CD8-positive, alpha-beta memory T cell (primary cell): ENCODE measurements at places on chromosomes 16 and 17. TPM values are rescaled to one million over a fixed set of nuclear protein-coding genes. Genes with fewer than 3 reads are reported as not detected.

- H3K36me3 ChIP-seq, result no peaks in the 10 kb centered on the region
- DNase-seq, result no peak
- no peak overlapping the region for H3K27ac ChIP-seq
- H3K4me3 ChIP-seq, result no peak overlapping the region
- H3K27me3 ChIP-seq, result peaks cover 10% of the 10 kb centered on the region
- H3K4me1 ChIP-seq, result no peaks in the 10 kb centered on the region
Observed at GRCh38 chr17:48799069-48799723, 17.8 kb downstream of the TTLL6 start.

TIMP2 gene
- total RNA-seq, result 1.6 TPM

CCNF gene
- total RNA-seq, result 30.8 TPM

TRIM72 gene
- not detected for total RNA-seq

- no peaks in the 10 kb centered on the region for H3K4me1 ChIP-seq
- H3K27ac ChIP-seq, result no peak overlapping the region
- no peak overlapping the region for H3K4me3 ChIP-seq
- no peaks in the 10 kb centered on the region for H3K36me3 ChIP-seq
- H3K27me3 ChIP-seq, result no peaks in the 10 kb centered on the region
- DNase-seq, result no peak
Observed at GRCh38 chr17:36749493-36749892, 148.1 kb downstream of the MRM1 start.

GRCh38 chr16:28984091-28984490, 761 bp upstream of the LAT start:
- DNase-seq, result no peak
- peaks cover 36% of the 10 kb centered on the region for H3K4me1 ChIP-seq
- peaks cover 30% of the 10 kb centered on the region for H3K36me3 ChIP-seq
- peak overlapping the region; percentile 75 for H3K4me3 ChIP-seq

DNA sequence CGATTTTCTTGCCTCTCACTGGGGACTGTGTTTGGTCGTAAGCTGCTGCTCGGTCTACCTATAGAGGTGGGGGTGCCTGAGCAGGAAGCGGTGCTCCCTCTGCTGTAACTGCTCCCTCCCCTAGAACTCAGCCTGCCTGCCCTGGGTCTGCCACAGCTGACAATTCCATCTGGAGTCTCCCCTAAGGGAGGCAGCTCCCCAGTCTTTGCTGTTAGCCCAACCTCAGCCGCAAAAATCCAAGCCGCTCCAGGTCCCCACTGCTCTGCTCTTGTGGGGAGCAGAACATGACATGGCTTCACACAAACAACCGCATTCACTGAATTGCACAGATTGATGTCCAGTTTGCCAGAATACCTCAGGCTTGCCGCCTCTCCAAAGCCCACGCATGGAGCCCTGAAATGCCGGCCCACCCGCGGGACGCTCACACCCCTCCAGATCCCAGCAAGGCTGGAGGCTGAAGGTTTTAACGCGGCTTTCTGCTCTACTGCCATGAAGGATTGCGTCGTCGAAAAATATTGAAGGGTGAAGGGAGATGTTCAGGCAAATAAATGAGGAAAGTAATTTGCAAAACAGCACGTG, 221.5 kb upstream of the FOXF1 start:
- peaks cover 28% of the 10 kb centered on the region for H3K27me3 ChIP-seq
- H3K4me3 ChIP-seq, result no peak overlapping the region
- no peaks in the 10 kb centered on the region for H3K36me3 ChIP-seq
- no peaks in the 10 kb centered on the region for H3K4me1 ChIP-seq
- no peak overlapping the region for H3K27ac ChIP-seq
- no peak for DNase-seq

DNA sequence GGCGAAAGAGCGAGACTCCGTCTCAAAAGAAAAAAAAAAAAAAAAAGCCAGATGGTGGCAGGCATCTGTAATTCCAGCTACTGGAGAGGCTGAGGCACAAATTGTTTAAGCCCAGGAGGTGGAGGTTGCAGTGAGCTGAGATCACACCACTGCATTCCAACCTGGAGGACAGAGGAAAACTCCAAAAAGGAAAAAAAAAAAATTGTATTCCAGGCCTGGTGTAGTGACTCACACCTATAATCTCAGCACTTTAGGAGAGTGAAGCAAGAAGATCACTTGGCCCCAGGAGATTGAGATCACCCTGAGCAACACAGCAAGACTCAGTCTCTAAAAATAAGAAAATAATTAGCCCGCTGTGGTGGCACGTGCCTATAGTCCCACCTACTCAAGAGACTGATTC, 20.1 kb downstream of the HBQ1 start:
- peaks cover 54% of the 10 kb centered on the region for H3K36me3 ChIP-seq
- no peaks in the 10 kb centered on the region for H3K4me1 ChIP-seq
- no peak overlapping the region for H3K27ac ChIP-seq
- H3K27me3 ChIP-seq, result no peaks in the 10 kb centered on the region
- no peak overlapping the region for H3K4me3 ChIP-seq

GRCh38 chr16:78524066-78524595, 424.7 kb downstream of the WWOX start:
- DNase-seq, result no peak
- H3K27me3 ChIP-seq, result no peaks in the 10 kb centered on the region
- no peaks in the 10 kb centered on the region for H3K4me1 ChIP-seq
- no peak overlapping the region for H3K27ac ChIP-seq
- H3K36me3 ChIP-seq, result no peaks in the 10 kb centered on the region

MYL11 gene
- 2.4 TPM for total RNA-seq

- H3K36me3 ChIP-seq, result no peaks in the 10 kb centered on the region
- H3K4me1 ChIP-seq, result no peaks in the 10 kb centered on the region
- no peaks in the 10 kb centered on the region for H3K27me3 ChIP-seq
- no peak for DNase-seq
- no peak overlapping the region for H3K4me3 ChIP-seq
Observed at GRCh38 chr17:79341816-79342215, 267.2 kb downstream of the ENGASE start.

MSLN gene
- total RNA-seq, result not detected
